SJCRH30 (cell line): ENCODE measurements at places on chromosomes 2 and 18. TPM values are rescaled to one million over a fixed set of nuclear protein-coding genes. Genes with fewer than 3 reads are reported as not detected.

GRCh38 chr2:238169048-238169707, 10.4 kb downstream of the ERFE start:
- H3K36me3 ChIP-seq: peaks cover 47% of the 10 kb centered on the region
- no peak overlapping the region for H3K27ac ChIP-seq
- H3K4me1 ChIP-seq: peaks cover 2% of the 10 kb centered on the region; the same call in 1 of the 2 replicates
- DNase-seq: no peak
- H3K27me3 ChIP-seq: no peaks in the 10 kb centered on the region

- no peak overlapping the region; the same call in 1 of the 2 replicates for H3K4me3 ChIP-seq
- peak overlapping the region; percentile 77 for H3K27ac ChIP-seq
- no peaks in the 10 kb centered on the region for H3K36me3 ChIP-seq
- peak; percentile 13 for DNase-seq
These were observed 46.2 kb upstream of the SMAD7 start for GRCh38 chr18:48996901-48997463.

DNA sequence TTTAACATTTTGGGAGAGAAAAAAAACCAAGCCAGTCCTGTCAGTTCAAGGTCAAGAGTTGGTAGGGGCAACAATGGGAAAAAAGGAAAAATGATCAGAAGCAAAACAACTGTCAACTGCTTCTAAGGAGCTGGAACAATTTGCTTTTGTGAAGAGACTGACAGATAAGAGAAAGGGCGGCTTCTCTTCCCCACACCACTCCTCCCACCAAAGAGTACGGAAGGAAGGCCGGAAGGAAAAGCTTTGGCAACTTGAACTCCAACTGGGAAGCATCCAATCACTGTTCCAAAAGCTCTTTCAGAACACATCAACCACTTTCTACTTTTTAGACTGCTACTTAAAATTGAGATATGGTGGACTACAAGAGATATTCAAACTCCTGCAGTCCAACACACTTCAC, 57.8 kb upstream of the NFU1 start:
- H3K4me3 ChIP-seq: no peak overlapping the region
- H3K27me3 ChIP-seq: no peaks in the 10 kb centered on the region
- H3K27ac ChIP-seq: no peak overlapping the region
- H3K4me1 ChIP-seq: 0 out of 2 replicates have a peak, but pooled peaks cover 3% of the 10 kb centered on the region
- DNase-seq: no peak

DNA sequence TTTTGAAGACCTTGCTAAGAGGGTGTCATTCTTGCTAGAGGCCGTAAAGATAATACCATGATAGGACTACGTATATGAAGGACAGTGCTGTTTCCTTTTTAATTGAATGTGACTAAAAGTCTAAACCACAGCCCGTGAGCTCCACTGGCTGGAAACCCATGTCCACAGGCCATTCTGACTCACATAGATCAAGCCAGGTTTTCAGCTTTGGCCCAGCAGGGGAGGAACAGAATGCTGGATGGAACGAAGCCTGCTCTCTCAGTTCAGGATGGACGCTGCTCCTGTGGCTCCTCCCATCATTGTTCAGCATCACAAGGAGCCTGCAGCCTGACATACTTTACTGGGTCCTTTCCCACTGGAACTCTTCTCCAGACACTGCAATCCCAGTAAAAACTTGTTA, 47.6 kb downstream of the ALPK2 start:
- H3K4me3 ChIP-seq: no peak overlapping the region
- H3K27ac ChIP-seq: no peak overlapping the region
- H3K4me1 ChIP-seq: peaks cover 38% of the 10 kb centered on the region
- H3K36me3 ChIP-seq: no peaks in the 10 kb centered on the region

GRCh38 chr2:37857575-37858399, 67.3 kb upstream of the RMDN2 start:
- H3K27ac ChIP-seq: no peak overlapping the region
- H3K4me1 ChIP-seq: peaks cover 20% of the 10 kb centered on the region
- DNase-seq: no peak
- no peak overlapping the region for H3K4me3 ChIP-seq

Gene PXDN
- total RNA-seq: 312 and 322 TPM in 2 replicates

Gene CXCR1
- not detected in 2 replicates for total RNA-seq

Gene CYBRD1
- total RNA-seq: 67.0 and 71.2 TPM in 2 replicates

Gene AUP1
- total RNA-seq: 125 and 132 TPM in 2 replicates

Gene DLGAP1
- total RNA-seq: 0.99 and 2.8 TPM in 2 replicates
